Memory B cell (primary cell): ENCODE measurements at places on chromosomes 13 and 19.

- DNase-seq = no peak
Measured at GRCh38 chr13:35712907-35713761, 236.6 kb upstream of the MAB21L1 start.

GRCh38 chr13:113122550-113123225 is at the start of gene F10:
Gene F10, plus strand, starts transcription at chr13:113122799. Its CDS starts 57 bp downstream, at chr13:113122856.
- DNase-seq = no peak

DNA sequence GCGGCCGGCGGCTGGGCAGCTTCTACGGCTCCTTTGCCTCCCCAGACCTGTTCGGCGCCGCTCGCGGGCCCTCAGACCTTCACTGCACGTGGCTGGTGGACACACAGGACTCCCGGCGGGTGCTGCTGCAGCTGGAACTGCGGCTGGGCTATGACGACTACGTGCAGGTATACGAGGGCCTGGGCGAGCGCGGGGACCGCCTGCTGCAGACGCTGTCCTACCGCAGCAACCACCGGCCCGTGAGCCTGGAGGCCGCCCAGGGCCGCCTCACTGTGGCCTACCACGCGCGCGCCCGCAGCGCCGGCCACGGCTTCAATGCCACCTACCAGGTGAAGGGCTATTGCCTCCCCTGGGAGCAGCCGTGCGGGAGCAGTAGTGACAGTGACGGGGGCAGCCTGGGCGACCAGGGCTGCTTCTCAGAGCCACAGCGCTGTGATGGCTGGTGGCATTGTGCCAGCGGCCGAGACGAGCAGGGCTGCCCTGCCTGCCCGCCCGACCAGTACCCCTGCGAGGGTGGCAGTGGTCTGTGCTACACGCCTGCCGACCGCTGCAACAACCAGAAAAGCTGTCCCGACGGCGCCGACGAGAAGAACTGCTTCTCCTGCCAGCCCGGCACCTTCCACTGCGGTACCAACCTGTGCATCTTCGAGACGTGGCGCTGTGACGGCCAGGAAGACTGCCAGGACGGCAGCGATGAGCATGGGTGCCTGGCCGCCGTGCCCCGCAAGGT is 11.6 kb downstream of the LRP3 start:
- DNase-seq = no peak

GRCh38 chr13:46668302-46668720 is 115.3 kb downstream of the LRCH1 start:
- DNase-seq = no peak

- no peak for DNase-seq
Measured at GRCh38 chr13:34358811-34359513, 541.0 kb downstream of the RFC3 start.

GRCh38 chr19:16541526-16542044 is 652 bp downstream of the CHERP start:
- DNase-seq = no peak

DNA sequence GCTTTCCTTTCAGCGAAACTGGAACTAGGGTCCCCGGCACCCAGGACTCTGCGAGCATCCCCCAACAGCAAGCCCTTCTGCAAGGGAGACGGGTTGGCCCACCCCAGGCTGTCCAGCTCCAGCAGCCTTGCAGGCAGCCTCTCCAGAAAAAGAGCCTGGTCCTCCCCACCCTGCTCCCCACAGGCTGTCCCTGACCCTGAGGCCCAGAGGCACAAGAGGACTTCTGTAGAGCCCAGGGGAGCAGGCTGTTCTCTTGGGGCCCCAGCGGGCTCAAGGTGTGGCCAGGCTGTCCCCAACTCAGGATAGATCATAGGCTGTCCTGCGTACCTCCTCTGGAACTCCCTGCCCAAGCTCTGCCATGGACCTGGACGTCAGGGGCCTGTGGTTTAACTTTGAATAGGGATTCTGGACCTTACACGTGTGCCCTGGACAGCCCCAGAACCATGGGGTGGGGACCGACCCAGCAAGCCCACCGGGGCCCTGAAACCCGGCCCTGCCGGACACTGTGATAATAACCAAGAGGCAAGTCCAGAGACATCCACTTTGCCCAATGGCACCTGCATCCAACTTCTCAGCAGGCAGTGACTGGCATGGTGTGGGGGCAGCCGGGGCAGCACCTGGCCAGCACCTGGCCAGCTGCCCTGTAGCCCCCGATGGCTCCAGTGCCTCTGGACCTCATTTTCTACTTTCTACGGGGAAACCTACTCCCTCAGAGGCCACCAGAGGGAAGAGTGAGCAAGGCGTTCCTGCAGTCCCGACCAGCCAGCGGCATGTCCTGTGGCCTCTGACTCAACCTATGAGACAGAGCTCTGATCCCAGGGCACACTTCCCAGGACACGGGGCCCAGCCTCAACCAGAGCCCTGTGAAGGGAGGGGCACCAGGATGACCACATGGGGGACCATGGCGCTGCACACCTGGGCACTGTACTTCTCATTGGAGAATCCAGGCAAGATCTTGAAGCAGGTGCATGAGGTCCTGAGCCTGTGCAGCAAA is 50.9 kb upstream of the TPM4 start:
- DNase-seq = no peak

GRCh38 chr19:43809762-43810696 is 7.8 kb upstream of the LYPD5 start:
- no peak for DNase-seq

- no peak for DNase-seq
Measured at GRCh38 chr19:35717665-35718344, at the start of gene KMT2B. Gene KMT2B, plus strand, starts transcription at chr19:35718003. Its CDS starts 16 bp downstream, at chr19:35718019.

DNA sequence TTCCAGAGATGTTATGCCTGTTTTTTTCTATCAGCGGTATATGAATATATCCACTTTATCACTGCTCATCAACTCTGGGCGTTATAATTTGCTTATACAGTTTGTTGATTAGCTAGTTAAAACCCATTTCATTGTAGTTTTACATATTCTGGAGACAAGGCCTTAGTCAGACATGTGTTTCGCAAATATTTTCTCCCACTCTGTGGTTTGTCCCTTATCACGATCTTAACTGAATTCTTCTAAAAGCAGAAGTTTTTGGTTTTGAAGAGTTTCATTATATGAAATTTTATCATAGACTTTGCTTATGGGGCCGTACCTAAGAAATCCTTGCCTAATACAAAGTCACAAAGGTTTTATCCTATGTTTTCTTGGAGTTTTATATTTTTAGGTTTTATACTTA is 84.6 kb downstream of the FRY start:
- DNase-seq = no peak
